ENCODE measurements at places on chromosomes 3 and 15. TPM values are rescaled to one million over a fixed set of nuclear protein-coding genes. Genes with fewer than 3 reads are reported as not detected.

The SNTN gene
- total RNA-seq, result not detected

The SPESP1 gene
- total RNA-seq, result 0.51 TPM

The TRAIP gene
- total RNA-seq, result 5.7 TPM

The LMAN1L gene
- total RNA-seq, result 1.1 TPM

The TMEM108 gene
- total RNA-seq, result not detected

The CA12 gene
- total RNA-seq, result not detected

The MUSTN1 gene
- total RNA-seq, result 10.0 TPM

The UCN2 gene
- not detected for total RNA-seq

The MASP1 gene
- total RNA-seq, result not detected

The RPP25 gene
- total RNA-seq, result 1.3 TPM

The MUC13 gene
- not detected for total RNA-seq

The KCNMB3 gene
- 1.2 TPM for total RNA-seq

The ALDH1L1 gene
- not detected for total RNA-seq

The WDR49 gene
- total RNA-seq, result 0.11 TPM

The ZIC1 gene
- not detected for total RNA-seq

The ALDH1A2 gene
- total RNA-seq, result not detected

The STX19 gene
- total RNA-seq, result not detected

The HRG gene
- not detected for total RNA-seq

The SLC12A1 gene
- not detected for total RNA-seq

The LRRC34 gene
- 0.42 TPM for total RNA-seq

The IL1RAP gene
- 14.8 TPM for total RNA-seq

The PLIN1 gene
- total RNA-seq, result 1.3 TPM

The MUC20 gene
- 17.8 TPM for total RNA-seq

The TICRR gene
- 0.11 TPM for total RNA-seq

The TUSC7 gene
- total RNA-seq, result not detected

The RTP1 gene
- not detected for total RNA-seq

The TPRA1 gene
- total RNA-seq, result 13.6 TPM

The HHLA2 gene
- total RNA-seq, result 0.92 TPM

The POC1A gene
- 1.3 TPM for total RNA-seq

The LRRIQ4 gene
- total RNA-seq, result not detected

The PPARG gene
- 0.37 TPM for total RNA-seq

The ADAMTS17 gene
- total RNA-seq, result 2.5 TPM

The LRRC31 gene
- not detected for total RNA-seq

The CRABP1 gene
- total RNA-seq, result not detected

The ECE2 gene
- total RNA-seq, result not detected

The ADPGK gene
- 102 TPM for total RNA-seq

The HYKK gene
- 7.3 TPM for total RNA-seq

The FBXO40 gene
- not detected for total RNA-seq

The RHCG gene
- total RNA-seq, result not detected

The CSTA gene
- 0.81 TPM for total RNA-seq

The HTR3C gene
- total RNA-seq, result not detected
